Smooth muscle cell of the umbilical artery (primary cell): ENCODE measurements at places on chromosomes 11 and 22. TPM values are rescaled to one million over a fixed set of nuclear protein-coding genes. Genes with fewer than 3 reads are reported as not detected.

Gene POU2AF3
- not detected in 2 replicates for total RNA-seq

Gene SCO2
- total RNA-seq: 3.0 and 3.9 TPM in 2 replicates

Gene TECTA
- under 0.01 and 0.18 TPM in 2 replicates for total RNA-seq

Gene PANX3
- total RNA-seq: not detected in 2 replicates

Gene KCTD14
- total RNA-seq: 0.30 and 0.42 TPM in 2 replicates

Gene OR52I2
- total RNA-seq: not detected in 2 replicates

Gene NOX4
- 4.2 and 9.5 TPM in 2 replicates for total RNA-seq

Gene NLRP6
- not detected in 2 replicates for total RNA-seq

Gene RAB38
- total RNA-seq: 1.5 and 2.9 TPM in 2 replicates

Gene TMPRSS4
- total RNA-seq: not detected in 2 replicates

Gene LRRN4CL
- total RNA-seq: 0.23 and 0.59 TPM in 2 replicates

Gene BDNF
- 26.4 and 38.7 TPM in 2 replicates for total RNA-seq

Gene TNRC6B
- total RNA-seq: 18.1 and 21.5 TPM in 2 replicates

Gene MYBPC3
- total RNA-seq: not detected in 2 replicates

Gene MOV10L1
- total RNA-seq: 2.1 and 14.8 TPM in 2 replicates

Gene PATZ1
- total RNA-seq: 10.1 and 13.7 TPM in 2 replicates

Gene LRRC4C
- 0.18 TPM in 1 of 2 replicates, not detected in the other for total RNA-seq

Gene SAA4
- total RNA-seq: not detected in 2 replicates
